Activated CD8-positive, alpha-beta memory T cell treated with anti-CD3 and anti-CD28 coated beads, Interleukin-2, amount 50 U/mL, for 48 hours (primary cell): ENCODE measurements at places on chromosomes 4 and X.
A peak's percentile ranks its signal among the peaks of the same experiment; 100 is the strongest.

- DNase-seq: no peak
Measured at GRCh38 chrX:94662689-94663088, 988.7 kb downstream of the FAM133A start.

DNA sequence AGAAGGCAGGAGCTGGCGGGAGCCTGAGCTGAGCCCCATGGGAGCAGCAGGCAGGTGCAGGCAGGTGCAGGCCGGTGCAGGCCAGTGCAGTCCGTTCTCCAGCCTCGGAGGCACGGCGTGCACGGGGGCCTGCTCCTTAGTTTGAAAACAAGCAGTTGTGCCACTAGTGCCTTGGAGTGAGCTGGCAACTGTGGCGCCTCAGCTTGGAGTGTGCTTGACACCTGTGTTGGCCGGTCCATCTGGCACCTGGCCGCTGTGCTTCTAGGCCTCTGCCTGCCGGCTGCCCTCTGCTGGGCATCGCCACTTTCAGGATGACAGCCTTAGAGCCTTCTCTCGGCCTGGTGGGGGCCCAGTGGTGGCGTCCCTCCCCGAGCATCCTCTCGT is 47.9 kb downstream of the RGS12 start:
- peak; percentile 47 for DNase-seq

DNA sequence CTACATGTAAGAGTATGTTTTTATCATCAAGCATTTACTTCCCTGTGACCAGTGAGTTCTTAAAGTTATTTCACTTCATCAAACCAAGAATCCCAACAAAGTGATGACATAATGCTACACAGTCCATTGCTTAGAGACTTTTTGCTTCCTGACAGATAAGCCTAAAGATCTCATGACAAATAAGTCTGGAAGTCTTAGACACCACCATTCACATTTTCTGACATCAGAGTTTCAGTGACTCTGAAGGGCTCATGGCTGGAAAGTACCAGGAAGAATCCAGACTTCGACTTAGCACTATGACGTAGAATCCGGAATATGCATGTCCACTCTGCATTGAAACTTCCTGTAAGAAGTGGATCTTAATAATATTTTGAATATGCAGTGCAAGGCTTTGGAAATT is 53.7 kb downstream of the CLDN22 start:
- DNase-seq: no peak

- no peak for DNase-seq
Measured at GRCh38 chrX:78957768-78958130, 12.6 kb downstream of the P2RY10 start.
